ENCODE measurements at places on chromosomes 3 and 15.
A peak's percentile ranks its signal among the peaks of the same experiment; 100 is the strongest.

DNA sequence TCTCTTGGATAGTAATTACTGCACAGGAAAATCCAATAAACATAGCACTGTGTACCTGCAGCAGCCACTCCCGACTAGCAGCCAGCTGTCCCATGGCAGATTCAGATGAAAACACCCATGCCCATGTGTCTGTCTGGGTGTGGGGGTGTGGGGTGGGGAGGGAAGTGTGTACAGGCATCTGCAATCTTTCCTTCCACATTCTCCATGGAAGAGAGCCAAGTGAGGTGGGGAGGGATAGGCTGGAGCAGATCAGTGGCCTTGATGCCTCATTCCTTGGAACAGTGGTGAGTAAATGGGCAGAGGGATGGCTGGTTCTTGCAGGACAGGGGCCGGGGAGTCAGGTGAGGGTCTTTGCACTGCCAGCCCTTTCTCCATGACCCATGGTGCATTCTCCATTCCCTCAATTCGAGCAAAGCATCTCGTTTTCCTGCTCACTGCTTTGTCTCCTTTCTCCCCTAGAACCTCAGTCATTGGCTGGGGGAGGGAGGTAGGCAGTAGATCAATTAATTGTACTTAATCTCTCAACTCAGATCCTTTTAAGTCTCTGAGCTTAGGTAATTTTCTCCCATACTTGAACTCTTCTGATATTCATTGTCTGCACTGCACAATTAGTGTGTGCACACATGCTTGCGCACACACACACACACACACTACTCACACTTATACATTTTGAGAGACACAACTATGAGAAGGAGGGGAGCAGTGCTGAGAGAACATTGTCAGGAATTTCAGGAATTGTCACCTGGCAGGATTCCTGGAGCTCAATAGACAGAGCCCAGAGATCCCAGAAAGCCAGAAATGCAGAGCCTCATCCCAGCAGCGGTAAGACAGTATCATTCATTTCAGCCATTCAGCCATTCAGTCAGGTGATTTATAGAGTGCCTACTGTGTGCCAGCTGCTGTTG lies 31.9 kb downstream of the PDIA5 start:
- DNase-seq, result no peak

DNA sequence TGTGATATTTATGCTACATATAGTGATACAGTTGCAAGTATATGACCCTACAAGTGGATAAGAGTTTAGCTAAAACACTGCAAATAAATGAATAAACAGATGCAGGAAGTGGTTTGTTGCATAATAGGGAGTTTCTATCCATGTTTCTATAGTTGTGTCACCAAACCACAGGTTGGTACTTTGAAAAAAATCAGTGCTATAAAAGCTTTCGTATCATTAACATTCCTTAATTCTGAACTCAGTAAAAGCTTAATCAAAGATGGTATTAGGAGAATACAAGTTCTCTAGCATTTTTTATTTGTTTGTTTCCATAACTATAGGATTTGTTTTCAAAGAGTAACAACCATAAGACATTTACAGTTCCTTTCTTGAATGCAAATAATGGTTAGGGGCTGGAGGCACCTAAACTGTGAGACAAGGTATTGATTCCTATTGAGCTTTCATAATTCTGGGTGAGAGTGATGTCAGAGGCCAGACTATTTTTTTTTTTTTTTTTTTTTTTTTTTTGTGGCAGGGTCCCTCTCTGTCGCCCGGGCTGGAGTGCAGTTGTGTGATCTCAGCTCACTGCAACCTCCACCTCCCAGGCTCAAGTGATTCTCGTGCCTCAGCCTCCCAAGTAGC lies 29.6 kb downstream of the CPOX start:
- DNase-seq, result peak; percentile 83

- no peak for DNase-seq
Observed at GRCh38 chr3:176554264-176554663, 643.0 kb downstream of the TBL1XR1 start.

GRCh38 chr3:185272033-185272432 lies 18.2 kb upstream of the EHHADH start:
- no peak for DNase-seq

DNA sequence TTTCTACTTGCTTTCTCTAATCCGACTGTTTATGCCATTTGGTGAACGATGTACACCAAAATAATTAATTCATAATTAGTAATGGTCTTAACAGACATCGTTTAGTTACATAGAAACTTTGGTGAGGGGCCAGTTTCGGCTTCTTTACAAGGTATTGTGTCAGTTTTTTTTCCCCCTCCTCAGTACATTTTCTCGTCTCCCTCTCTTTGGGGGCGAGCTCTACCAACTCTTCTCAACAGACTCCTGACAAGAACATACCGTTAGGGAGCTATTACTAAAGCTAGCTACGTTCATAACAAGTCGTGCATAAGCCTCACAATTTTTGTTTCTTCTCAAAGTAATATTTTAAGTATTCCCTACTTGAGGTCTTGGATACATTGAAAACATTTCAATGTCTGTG lies 1.4 kb downstream of the U2SURP start:
- DNase-seq, result no peak

DNA sequence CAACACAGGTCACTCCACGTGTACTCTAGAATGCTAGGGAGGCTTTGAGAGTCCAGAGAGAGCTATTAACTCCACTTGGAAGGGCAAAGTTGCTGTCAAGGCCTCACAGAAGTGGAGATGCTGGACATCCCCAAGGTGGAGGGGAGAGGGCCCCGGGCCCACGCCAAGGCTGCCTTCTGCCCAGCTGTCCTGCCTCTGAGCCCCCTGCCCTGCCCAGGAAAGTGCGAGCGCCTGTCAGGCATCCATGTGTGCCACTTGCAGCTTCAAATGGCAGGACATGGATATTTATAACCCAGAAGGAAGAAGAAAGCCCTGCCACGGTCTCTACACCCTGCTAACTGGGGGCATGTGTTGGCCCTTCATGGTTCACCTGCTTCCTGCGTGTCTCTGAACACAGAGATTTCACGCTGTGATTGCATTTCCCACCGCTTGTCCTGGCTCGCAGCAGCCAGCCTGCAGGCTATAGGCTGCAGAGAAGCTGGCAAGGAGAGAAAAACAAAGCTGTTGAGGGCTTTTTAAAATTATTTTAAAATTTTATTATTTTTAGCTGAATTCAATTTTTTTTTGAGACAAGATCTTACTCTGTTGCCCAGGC lies 17.0 kb downstream of the ANKDD1A start:
- no peak for DNase-seq

- no peak for DNase-seq
Observed at GRCh38 chr15:80567721-80568157, 127.4 kb upstream of the ABHD17C start.

DNA sequence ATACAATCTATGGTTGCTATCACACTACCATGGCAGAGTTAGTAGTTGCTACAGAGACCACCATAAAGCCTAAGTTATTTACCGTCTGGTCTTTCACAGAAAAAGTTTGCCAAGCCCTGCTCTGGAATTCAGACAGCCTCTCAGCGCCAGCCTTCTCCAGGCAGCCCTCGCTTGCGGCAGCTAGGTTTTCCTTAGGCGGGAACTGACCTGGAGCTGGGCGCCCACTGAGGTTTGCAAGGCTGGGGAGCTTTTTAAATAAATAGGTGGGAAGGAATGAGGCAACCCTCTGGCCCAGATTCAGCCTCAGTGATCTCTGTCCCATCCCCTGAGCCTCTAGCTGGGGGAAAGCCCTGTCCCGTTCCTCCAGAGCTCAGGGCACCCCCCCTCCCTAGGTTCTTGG lies 1.2 kb downstream of the CTSH start:
- DNase-seq, result no peak

- no peak for DNase-seq
Observed at GRCh38 chr3:194078045-194078821, 57.7 kb upstream of the HES1 start.

DNA sequence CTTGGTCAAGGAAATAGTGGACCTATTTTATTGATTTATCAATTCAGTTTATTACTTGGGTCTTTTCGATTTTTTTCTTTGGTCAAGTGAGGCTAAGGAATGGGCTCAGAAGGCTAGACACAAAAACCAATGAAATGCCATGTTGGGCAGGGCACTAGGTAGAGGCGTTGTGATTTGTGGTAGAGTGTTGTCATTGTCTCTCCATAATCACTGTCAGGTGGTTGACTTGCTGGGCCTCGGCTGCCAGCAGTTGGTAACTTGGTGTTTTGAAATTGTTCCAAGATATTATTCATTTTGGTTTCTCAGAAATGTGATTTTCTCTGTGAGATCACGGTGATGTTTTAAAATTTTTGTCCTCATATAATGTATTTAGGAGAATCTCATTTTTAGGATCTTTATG lies 173.6 kb downstream of the KLHL25 start:
- no peak for DNase-seq

- DNase-seq, result no peak
Observed at GRCh38 chr3:69407908-69408307, 22.0 kb upstream of the FRMD4B start.

- DNase-seq, result no peak
Observed at GRCh38 chr3:182671942-182672341, 121.4 kb upstream of the ATP11B start.

DNA sequence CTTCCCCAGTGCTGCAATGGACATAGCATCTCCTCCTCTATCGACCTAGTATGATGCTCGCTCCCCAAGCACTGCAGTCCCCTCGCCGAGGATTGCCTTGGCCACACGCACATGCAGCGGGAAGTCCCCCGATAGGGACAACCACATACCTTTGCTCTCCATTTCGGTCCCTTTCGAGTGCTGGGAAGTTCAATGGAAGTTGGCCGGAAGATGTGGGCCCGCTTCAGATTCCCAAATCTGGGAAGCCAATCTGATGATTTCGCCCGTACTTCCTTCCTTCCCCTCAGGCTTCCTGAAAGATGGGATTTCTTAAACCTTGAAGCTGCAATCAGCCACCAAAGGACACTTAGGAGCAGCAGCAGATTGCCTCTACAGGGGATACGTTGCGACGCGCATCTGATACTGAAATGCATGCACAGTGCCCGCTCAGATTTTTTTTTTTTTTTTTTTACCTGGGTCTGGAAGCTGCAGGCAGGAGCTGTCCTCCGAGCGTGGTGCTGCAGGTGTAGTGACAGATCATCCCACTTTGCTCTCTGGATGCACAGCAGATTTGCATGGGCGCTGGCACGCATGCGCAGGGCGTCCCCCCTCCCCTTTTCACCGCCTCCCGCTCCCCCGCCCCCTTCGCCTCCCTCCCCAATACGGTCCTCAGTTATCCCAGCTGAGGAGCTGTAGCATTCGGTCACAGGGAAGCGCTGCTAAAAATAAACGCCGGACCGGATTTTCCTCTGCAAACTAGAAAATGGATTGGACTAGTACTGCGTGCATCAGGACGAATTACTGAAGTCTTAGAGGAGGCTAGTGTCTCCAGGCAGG lies at the start of gene FGF12:
FGF12 (minus strand) TSS at position 510 of the 816 bp plus-strand sequence.
- no peak for DNase-seq

Measured in central memory CD4-positive, alpha-beta T cell (primary cell).